ENCODE measurements at places on chromosomes 12 and 14.

DNA sequence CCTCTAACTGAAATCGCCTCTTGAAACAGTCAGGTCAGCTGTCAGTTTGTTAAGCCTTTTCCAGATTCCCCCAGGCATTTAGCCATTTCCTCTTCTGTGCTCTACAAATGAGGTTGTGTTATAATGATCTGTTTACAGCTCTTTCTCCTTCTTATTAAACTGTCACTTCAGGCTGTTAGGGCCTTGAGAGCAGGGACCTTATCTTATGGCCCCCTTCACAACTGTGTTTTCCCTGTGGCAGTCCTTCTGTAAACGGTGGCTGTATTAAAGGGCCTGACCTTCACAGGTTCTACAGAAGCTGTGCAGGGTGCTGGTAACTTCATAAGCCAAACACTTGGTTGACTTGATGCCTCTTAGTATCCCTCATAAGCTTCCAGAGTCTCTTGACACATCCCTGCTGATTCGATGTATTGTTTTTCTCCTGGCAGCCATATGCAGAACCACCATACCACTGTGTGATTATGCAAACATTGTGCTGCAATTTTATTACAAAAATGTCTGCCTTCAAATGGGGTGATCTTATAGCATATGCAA lies 104.7 kb downstream of the PLEKHA5 start:
- no peak for DNase-seq

- no peak for DNase-seq
These were observed 330.1 kb upstream of the GARIN2 start for GRCh38 chr14:66859063-66859671.

DNA sequence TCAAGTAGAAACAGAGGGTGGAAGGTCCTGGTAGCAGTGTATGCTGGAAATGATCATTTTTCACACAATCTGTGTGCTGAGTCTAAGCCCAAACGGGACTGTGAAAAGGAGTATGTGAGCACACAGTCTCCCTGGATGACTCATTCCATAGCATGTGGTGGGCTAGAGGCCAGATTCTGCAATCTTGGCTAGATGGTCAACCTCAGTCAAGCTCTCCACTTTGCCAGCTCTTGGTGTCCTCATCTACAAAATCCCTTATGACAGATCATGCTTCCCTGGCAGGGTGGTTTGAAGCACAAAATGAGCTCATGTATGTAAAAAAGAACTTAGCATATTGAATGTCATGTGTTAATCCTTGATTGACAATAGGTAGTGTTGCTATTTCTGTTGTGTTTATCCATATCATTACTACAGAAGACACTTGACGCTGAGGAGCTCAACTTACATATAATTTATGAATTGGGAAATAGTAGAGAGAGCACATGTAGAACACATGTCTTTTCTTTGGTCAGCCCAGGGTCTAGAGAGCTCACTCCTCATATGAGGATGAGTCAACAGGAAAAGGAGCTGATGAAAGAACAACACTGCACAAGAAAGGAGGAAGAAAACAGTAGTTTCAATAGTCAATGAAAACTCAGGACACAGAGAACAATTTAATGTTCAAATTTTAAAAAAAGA lies 517.5 kb downstream of the BCL11B start:
- DNase-seq: no peak

DNA sequence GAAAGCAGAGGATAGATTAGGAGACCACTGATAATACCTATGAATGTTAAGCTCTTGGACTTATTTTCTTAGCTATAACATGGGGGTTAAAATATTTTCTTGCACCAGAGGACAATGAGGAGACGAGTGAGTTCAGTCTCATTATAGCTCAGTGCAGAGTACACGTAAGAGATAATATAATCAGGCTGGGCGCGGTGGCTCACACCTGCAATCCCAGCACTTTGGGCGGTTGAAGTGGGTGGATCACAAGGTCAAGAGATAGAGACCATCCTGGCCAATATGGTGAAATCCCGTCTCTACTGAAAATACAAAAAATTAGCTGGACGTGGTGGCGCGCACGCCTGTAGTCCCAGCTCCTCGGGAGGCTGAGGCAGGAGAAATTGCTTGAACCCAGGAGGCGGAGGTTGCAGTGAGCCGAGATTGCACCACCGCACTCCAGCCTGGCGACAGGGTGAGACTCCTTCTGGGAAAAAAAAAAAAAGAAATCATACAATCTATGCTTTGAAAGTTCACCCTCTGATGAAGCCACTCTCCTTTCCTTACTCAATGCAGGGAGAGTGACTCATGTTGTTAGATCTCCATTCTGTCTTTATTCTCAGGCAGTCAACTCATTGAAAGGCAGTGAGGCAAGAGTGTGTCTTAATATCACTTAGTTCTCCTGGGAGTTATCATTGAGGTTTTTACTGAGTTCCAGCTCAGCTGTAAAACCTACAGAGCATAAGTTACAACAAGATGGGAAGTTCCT lies 134.2 kb downstream of the SYNE2 start:
- no peak for DNase-seq

GRCh38 chr12:29067430-29067829 lies 81.6 kb upstream of the FAR2 start:
- no peak for DNase-seq

DNA sequence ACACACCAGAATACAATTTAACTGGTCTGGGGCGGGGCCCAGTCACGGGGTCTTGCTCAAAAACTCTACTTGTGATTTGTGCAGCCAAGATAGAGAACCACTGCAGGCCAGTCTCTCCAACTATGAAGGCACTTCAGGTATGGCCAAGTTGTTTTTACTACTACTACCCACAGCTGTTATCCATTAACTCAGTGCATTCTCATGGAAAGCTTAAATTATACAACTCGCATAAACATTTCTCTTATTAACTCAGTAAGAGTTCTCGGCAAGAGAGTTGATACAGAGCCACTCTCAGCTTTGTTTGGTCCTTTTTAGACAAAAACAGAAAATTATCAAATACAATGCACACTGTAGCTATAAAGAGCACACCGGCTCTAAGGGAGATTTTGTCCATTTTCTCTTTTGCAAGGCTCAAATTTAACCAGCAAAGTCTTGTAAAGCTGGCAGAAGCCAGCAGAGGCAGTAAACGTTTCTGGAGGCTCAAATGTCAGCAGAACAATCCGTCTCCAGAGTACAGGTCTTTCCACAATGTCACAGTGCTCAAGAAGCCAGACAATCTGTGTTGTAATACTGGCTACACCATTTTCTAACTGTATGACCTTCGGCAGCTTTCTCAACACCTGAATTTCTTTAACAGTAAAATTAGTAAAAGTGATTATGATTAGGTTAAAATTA lies 85.9 kb downstream of the PTGER2 start:
- no peak for DNase-seq

DNA sequence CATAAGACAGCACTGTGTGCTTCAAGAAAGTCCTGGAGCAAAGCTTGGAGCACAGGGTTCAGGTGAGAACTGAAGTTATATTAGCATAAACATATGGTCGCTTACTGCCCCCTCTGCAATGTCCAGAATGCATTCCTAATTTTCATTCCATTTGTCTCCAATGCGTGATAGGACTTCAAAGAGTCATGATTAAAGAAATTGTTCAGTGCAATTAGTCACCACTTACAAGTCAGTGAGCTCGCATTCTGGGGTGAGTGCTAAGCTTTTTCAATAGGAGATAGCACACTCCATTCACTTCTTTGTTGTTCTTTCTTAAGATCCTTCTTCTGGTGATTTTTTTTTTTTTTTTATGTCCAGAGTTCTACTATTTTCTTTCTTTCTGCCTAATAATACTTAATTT lies 398.4 kb downstream of the SYT1 start:
- no peak for DNase-seq

- DNase-seq: peak; percentile 8
These were observed 112.3 kb upstream of the BCL2L14 start for GRCh38 chr12:11958221-11959091.

- DNase-seq: no peak
These were observed 83.2 kb downstream of the MGAT4C start for GRCh38 chr12:86172913-86173443.

DNA sequence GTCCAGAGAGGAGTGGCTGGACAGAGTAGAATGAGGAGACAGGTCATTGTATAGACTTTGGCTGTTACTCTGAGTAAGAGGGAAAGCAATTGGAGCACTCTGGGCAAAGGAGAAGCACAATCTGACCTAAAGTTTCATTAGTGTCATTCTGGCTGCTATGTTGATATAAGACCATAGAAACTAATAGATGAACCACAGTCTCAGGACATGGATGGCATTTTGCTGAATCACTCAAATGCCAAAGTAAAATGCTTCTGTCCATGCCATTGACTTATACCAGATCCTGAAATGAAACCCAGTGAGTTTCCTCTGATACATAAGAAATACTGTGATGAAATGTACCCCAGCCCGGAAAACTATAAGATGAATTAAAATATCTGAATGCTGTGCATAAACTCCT lies 65.8 kb upstream of the COCH start:
- DNase-seq: no peak

DNA sequence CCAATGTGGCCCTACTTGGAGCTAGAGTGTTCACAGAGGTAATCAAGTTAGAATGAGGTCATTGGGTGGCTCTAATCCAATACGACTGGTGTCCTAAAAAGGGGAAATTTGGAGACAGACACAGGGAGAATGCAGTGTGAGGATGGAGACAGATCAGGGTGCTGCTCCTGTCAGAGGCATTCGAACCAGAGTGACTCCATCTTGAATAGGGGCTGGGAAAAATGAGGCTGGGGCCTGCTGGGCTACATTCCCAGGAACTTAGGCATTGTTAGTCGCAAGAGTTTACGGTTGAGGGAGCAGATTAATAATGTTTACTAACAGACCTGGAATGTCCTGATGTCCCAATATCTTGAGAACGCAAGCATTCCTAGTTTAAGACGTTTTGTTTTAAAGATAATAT lies 20.2 kb downstream of the TNFAIP2 start:
- no peak for DNase-seq

DNA sequence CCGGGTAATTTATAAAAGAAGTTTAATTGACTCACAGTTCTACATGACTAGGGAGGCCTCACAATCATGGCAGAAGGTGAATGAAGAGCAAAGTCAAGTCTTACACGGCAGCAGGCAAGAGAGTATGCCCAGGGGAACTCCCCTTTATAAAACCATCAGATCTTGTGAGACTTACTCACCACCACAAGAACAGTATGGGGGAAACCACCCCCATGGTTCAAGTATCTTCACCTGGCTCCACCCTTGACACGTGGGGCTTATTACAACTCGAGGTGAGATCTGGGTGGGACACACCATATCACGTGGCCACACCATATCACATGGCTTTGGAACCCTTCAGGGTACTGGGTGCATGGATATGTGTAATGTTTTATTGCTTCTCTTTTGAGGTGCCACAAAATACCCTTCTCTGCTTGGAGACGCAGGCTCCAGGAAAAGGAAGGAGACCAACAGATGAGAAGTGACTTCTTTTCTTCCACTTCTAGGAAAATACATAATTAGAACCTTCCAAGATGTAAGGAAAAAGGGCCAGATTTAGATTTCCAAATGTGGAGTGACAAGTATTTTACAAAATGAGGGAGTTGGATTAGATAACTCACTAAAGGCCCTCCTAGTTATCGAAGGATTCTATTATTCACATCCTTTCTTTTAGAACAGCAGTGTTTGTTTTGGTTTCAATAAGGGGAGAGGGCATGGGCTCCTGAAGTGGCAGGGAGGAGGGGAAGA lies 33.1 kb upstream of the ETFBKMT start:
- DNase-seq: no peak

DNA sequence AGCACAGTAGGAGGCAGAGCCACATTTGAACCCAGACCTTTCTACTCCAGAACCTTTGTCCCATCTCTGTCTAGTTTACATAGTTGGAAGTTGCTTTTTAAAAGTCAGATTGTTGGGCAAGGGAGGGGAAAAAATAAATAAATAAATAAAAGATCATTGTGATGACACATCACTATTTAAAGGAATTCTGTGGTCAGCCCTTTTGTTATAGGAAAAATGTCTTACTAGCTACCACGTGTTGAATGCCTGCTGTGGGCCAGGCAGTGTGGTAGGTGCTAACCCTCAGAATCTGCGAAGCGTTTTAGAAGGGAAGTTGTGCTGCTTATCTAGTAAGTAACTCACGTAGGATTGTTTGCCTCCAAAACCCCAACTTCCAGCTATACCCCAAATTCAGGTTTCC lies 62.3 kb downstream of the BHLHE41 start:
- DNase-seq: no peak

DNA sequence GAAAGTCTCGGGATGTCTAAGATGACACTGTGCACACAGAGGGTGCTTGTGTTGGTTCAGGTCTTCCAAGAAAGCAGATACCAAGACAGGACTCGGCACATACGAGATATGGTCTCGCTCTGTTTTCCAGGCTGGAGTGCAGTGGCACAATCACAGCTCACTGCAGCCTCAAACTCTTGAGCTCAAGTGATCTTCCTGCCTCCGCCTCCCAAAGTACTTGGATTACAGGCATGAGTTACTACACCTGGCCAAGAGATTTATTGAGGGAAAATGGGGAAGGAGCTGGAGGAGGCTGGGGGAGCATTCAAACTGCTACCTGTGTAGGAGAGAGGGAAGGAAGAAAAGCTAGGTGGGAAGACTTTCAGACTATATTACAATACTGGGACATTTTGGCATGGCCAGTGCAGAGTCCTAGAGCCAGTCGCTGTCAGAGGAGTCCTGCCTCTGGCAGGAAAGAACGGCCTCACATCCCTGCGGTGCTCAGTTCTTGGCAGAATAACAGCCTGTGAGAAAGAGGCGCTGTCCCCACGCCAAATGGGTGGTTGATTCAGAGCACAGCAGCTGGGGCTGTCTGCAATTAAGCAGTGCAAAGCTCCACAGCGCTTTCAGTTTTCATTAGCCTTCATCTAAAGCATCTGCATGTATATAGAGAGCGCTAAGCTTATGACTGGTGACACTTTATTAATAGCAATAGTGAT lies 18.3 kb downstream of the SLC17A8 start:
- DNase-seq: no peak

DNA sequence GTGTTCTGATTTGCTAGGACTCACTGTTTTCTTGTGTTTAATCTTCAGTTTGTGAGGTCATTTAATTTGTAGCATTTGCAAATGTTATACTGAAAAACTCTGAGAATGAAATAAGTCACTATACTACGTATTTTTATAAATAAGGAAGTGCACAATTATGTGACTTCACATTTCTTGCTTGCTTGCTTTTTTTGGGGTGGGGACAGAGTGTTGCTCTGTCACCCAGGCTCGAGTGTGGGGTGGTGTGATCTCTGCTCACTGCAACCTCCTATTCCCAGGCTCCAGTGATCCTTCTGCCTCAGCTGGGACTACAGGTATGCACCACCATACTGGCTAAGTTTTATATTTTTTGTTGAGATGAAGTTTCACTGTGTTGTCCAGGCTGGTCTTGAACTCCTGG lies 32.7 kb downstream of the RBM25 start:
- no peak for DNase-seq

DNA sequence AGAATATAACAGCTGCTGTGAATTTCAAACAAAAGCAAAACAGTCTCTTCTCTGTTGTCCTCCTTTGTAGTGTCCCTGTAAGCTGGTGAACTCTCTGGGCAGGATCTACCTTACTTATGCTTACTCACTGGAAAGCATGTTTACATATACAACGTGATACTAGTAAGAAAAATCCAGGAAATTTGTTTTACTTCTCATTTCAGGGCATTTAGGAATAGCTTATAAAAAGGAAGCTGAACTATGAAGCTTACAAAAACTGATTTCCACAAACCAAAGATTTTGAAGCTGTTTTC lies 311.0 kb downstream of the NOVA1 start:
- no peak for DNase-seq

- no peak for DNase-seq
These were observed 53.3 kb downstream of the BCAT1 start for GRCh38 chr12:24895612-24896011.

Data from Calu3 (cell line).